Uterus (tissue), 4 donors: ENCODE measurements at places on chromosomes 4 and X. TPM values are rescaled to one million over a fixed set of nuclear protein-coding genes. Genes with fewer than 3 reads are reported as not detected.

DNA sequence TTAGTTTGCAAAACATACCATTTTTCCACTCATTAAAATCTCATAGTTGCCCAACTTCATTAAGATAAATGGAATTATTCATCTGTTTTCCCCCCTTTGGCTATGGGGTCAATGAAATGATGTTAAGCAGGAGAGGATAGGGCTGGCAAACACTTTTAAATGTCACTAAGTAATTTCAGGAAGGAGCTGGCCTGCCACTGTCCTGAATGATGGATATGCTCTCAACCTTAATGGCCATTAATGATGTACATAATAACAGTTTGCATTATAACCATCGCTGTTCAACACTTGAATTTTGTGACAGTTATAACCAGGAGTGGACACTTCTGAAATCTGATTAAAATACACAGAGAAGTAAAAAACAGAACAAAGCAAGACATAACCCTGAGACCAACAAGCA lies 77.2 kb downstream of the C4orf51 start:
- H3K27ac ChIP-seq: no peak overlapping the region
- no peak overlapping the region for H3K4me3 ChIP-seq

- no peaks in the 10 kb centered on the region for H3K36me3 ChIP-seq
- no peaks in the 10 kb centered on the region for H3K4me1 ChIP-seq
- no peaks in the 10 kb centered on the region for H3K27me3 ChIP-seq
- H3K27ac ChIP-seq: no peak overlapping the region
- H3K4me3 ChIP-seq: no peak overlapping the region
Measured at GRCh38 chr4:145200366-145200765, 20.0 kb upstream of the OTUD4 start.

- no peak for DNase-seq
- no peaks in the 10 kb centered on the region for H3K36me3 ChIP-seq
- no peak overlapping the region for H3K27ac ChIP-seq
- no peaks in the 10 kb centered on the region for H3K4me1 ChIP-seq
- no peaks in the 10 kb centered on the region for H3K27me3 ChIP-seq
- H3K4me3 ChIP-seq: no peak overlapping the region
Measured at GRCh38 chr4:166312166-166312565, 439.1 kb downstream of the TLL1 start.

ATP2B3 gene
- total RNA-seq: not detected

CTAG1B gene
- total RNA-seq: not detected

DNA sequence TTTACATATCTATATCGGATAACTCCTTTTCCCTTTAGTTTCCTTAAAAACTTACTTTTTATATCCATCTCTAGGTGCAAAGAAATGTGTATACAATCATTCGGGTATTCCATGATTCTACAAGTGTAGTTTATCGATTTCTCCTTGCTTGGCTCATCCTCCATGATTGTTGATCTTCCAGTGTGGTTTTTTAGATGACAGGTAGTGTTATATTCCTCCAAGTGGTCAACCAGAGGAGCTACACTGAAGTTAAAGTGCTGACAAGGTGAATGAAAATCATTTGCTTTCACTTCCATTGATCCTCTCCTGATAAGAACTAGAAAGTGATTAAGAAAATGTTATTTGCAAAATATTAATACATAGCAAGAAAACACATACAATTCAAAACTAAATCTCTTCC lies 38.5 kb downstream of the TMEM156 start:
- no peak overlapping the region for H3K27ac ChIP-seq
- H3K27me3 ChIP-seq: no peaks in the 10 kb centered on the region
- no peaks in the 10 kb centered on the region for H3K36me3 ChIP-seq
- no peak overlapping the region for H3K4me3 ChIP-seq
- no peak for DNase-seq

DNA sequence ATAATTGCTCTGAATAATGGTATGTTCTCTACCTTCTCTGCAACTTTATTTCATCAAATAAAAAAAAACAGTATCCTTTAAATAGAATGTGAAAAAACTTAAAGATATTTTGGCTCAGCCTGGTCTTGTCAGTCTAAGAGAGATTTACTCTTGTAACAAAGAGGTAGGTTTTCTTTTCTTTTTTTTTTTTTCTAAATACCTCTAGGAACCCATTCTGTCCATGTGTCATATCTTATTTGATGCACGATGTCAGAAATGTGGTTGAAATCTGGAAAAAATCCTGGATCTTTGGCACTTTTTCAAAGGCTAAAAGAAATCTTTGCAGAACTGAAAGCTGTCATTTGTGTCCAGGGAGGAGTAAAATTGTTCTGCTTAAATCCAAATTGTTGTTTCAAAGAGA lies 17.3 kb upstream of the FGF5 start:
- H3K4me1 ChIP-seq: no peaks in the 10 kb centered on the region
- no peak for DNase-seq
- no peak overlapping the region for H3K27ac ChIP-seq
- no peak overlapping the region for H3K4me3 ChIP-seq

TFE3 gene
- 16.7 TPM for total RNA-seq

CFAP99 gene
- 0.46 TPM for total RNA-seq

- no peaks in the 10 kb centered on the region for H3K27me3 ChIP-seq
- no peaks in the 10 kb centered on the region for H3K36me3 ChIP-seq
- no peak for DNase-seq
- no peak overlapping the region for H3K4me3 ChIP-seq
- no peaks in the 10 kb centered on the region for H3K4me1 ChIP-seq
Measured at GRCh38 chr4:48024522-48024921, 8.0 kb downstream of the NIPAL1 start.

- no peaks in the 10 kb centered on the region for H3K36me3 ChIP-seq
- H3K27ac ChIP-seq: no peak overlapping the region
- no peaks in the 10 kb centered on the region for H3K4me1 ChIP-seq
- no peak for DNase-seq
Measured at GRCh38 chr4:146978641-146979040, 33.0 kb upstream of the TTC29 start.

DNA sequence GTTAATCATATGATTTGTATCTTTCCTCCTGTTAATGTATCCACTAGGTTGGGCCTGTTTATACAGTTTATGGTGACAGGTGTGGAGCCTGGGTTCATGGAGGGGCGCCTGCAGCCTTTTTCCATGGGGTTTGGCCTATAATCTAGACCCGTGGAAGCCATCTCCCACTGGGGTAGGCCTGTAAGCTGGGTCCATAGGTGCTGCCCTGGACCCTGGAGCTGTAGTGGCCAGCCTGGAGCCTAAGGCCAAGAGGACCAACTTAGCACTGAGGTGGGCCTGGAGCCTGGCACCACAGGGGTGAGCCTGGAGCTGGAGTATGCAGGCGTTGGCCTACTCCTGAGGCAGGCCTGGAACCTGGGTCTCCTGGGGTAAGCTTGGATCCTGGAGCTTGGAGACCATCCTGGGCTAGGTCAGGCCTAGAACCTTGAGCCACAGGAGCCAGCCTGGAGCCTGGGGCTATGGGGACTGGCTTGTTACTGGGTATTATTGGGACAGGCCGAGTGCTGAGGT lies 249.4 kb upstream of the HTR2C start:
- DNase-seq: no peak
- no peak overlapping the region for H3K27ac ChIP-seq
- no peaks in the 10 kb centered on the region for H3K36me3 ChIP-seq
- H3K27me3 ChIP-seq: peaks cover 5% of the 10 kb centered on the region

DNA sequence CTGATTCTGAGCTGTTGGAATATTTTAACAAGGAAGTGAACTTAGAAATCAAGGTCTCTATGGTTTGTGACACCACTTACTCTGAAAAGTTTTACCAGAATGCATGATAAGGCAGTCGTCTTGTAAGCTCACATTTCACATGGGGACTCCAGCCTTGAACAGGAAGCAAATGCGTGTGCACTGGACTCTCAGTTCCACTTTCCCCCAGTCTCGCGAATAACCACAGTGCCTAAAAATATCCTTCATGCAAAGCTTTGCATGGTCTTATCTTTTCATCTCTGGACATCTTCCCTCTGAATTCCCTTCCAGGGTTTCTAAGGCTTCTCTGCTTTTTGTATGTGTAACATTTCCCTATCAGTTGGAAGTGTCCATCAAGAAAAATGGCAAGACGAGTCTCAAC lies 581.8 kb downstream of the NLGN4X start:
- no peak overlapping the region for H3K4me3 ChIP-seq
- no peaks in the 10 kb centered on the region for H3K4me1 ChIP-seq
- no peaks in the 10 kb centered on the region for H3K27me3 ChIP-seq

GRCh38 chr4:180281724-180282123 lies 1961.5 kb upstream of the TENM3 start:
- H3K27me3 ChIP-seq: no peaks in the 10 kb centered on the region
- no peaks in the 10 kb centered on the region for H3K4me1 ChIP-seq
- no peak for DNase-seq
- H3K4me3 ChIP-seq: no peak overlapping the region

- no peak for DNase-seq
- no peak overlapping the region for H3K4me3 ChIP-seq
- H3K27ac ChIP-seq: no peak overlapping the region
- H3K4me1 ChIP-seq: no peaks in the 10 kb centered on the region
- no peaks in the 10 kb centered on the region for H3K36me3 ChIP-seq
Measured at GRCh38 chrX:146241902-146242301, 424.3 kb downstream of the SLITRK2 start.

BGN gene
- 36.8 TPM for total RNA-seq

DNA sequence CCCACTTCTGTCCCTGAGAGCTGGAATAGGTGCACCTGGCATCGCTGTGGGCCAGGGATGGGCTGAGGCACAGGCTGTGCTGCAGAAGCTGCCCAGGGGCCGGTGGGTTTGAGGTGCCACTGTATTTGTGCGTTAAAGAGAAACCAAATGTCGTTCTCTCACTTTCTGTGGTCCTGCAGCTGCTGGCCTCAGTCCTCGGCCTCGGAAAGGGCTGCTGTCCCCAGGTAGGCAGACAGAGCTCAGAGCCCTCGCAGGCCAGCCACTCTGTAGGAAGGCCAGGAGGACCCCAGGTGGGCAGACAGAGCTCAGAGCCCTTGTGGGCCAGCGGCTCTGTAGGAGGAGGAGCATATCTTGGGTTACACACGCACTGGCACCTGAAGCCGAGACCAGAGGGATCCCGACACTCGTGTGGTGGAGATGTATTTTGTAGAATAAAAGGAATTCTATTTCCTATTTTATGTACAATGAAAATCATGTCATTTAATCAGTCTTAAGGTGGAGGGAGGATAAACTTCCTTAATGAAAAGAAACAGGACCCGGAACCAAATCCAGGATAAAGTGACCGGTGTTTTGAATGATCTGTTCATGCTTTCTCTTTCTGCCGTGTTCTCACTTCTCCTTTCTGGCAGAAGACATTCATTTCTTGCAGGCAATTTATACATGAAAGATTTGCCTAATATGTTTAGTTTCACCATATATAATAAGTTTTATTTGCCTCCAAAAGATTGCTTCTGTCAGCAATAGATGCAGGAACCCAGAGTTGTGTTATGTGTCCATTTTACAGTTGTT lies 54.4 kb upstream of the HGFAC start:
- peak overlapping the region; percentile 29 for H3K27ac ChIP-seq
- no peak overlapping the region for H3K4me3 ChIP-seq
- DNase-seq: no peak
- H3K36me3 ChIP-seq: no peaks in the 10 kb centered on the region
- H3K27me3 ChIP-seq: no peaks in the 10 kb centered on the region

ENPEP gene
- total RNA-seq: 22.0 TPM

GNRHR gene
- not detected for total RNA-seq

AP1S2 gene
- total RNA-seq: 71.2 TPM

DNA sequence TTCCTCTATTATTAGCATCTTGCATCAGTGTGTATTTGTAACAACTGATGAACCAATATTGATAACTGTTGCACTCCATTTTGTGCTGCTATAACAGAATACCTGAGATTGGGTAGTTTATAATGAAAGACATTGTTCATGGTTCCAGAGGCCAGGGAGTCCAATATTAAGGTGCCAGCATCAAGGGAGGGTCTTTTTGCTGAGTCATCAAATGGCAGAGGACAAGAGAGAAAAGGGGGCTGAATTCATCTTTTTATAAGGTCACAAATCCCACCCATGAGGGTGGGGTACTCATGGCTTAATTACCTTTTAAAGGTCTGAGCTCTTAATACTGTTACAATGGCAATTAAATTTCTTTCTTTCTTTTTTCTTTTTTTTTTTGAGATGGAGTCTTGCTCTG lies 7.2 kb downstream of the MYOZ2 start:
- no peaks in the 10 kb centered on the region for H3K27me3 ChIP-seq
- DNase-seq: no peak
- H3K36me3 ChIP-seq: no peaks in the 10 kb centered on the region
- no peak overlapping the region for H3K4me3 ChIP-seq

GRCh38 chr4:54333657-54334056 lies 104.6 kb downstream of the PDGFRA start:
- no peaks in the 10 kb centered on the region for H3K27me3 ChIP-seq
- no peak overlapping the region for H3K4me3 ChIP-seq
- no peak for DNase-seq

GRCh38 chr4:153528705-153529485 lies 62.7 kb downstream of the TMEM131L start:
- no peak for DNase-seq
- no peaks in the 10 kb centered on the region for H3K4me1 ChIP-seq
- H3K27ac ChIP-seq: no peak overlapping the region
- H3K4me3 ChIP-seq: no peak overlapping the region

GYG2 gene
- 2.4 TPM for total RNA-seq

TLR1 gene
- total RNA-seq: 6.1 TPM

DNA sequence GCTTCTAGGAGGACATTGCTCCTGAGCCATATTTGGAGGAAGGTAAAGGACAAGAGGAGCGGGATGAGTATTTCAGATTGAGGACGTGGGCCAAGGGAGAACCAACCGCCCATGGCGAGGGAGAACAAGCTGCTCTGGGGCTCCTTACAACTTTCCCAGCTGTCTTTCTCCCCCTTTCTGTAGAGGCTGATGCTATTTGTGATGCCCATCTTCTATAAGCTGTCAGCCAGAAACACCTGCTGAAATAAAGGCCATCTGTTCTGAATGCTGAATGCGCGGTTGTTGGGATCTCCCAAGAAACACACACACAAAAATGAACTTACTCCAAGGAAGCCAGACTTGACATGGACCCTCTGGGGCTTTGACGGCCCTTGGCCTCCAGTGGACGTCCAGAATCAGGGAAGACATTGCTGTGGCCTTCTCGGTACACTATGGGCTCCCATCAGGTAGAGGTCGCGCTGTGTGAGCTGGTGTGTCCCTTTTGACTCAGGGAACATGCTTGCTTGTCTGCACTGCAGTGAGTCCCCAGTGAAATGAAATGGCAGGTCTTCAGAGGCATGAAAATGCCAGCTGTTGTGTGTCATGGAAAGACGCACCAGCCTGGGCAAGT lies 30.9 kb downstream of the RWDD4 start:
- H3K4me1 ChIP-seq: no peaks in the 10 kb centered on the region
- no peak overlapping the region for H3K4me3 ChIP-seq

GRCh38 chr4:8643986-8644385 lies 51.4 kb downstream of the CPZ start:
- H3K4me1 ChIP-seq: no peaks in the 10 kb centered on the region
- no peaks in the 10 kb centered on the region for H3K36me3 ChIP-seq
- no peak overlapping the region for H3K4me3 ChIP-seq
- no peak for DNase-seq
- no peak overlapping the region for H3K27ac ChIP-seq
- no peaks in the 10 kb centered on the region for H3K27me3 ChIP-seq

DNA sequence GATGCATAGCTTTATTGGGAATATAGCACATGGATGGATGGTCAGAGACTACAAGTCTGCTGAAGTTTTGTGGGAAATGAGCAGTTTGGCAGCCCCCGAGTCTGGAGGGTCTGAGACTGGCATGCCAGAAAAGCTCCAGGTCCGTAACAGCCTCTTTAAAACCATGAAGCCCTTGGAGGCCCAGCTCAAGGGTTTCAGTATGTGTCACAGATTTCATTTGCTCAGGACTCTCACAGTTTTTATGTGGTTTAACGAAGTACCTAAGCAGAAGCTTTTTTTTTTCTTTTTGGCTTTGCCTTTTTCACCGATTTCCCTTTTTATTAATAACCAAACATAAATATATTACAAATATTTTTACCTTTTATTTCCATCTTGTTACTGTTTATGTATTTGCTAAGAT lies 30.6 kb upstream of the TMEM184C start:
- no peak for DNase-seq
- H3K27ac ChIP-seq: no peak overlapping the region
- H3K4me3 ChIP-seq: no peak overlapping the region
- H3K36me3 ChIP-seq: no peaks in the 10 kb centered on the region
- H3K4me1 ChIP-seq: no peaks in the 10 kb centered on the region
- no peaks in the 10 kb centered on the region for H3K27me3 ChIP-seq
